ENCODE measurements at places on chromosomes 5 and 9. TPM values are rescaled to one million over a fixed set of nuclear protein-coding genes. Genes with fewer than 3 reads are reported as not detected.

The FOXD4L4 gene
- total RNA-seq: 0.52 TPM

The TRIM36 gene
- total RNA-seq: 12.6 TPM

The FOXD4L6 gene
- total RNA-seq: 0.54 TPM

DNA sequence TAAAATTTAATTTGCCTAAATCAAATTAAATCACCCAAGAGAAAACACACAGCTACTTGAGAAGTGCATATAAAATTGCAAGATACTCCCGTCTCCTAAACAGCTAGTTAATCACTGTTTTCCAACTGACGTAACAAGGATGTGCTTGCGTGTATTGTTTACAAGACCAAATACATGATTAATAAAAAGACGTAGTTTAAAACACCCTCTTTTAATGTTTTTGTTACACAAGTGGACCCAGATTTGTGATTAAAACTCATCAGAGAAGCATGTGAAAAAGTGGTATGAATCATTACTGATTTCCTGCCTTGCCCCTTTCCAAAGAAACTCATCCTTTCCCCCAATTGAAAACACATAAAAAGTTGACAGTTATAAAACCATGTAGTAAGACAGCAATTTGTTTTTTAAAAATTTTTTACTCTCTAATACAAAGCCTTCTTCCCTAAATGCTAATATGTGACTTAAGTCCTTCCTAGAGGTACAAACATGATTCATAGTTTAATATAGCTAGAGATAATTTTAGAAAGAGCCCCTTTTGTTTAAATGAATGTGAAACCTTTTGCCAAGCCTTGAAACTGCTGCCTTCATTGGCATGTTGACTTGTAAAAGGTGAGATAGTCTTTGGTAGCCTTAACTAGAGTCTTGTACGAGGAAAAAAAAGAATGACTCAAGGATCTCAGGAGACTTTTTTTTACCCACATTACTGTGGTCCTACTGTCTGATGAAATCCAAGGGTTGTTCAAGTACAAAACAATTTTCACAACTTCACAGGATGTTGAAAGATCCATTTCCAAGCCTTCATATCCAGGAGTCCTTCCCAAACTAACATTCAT is 61.4 kb upstream of the FST start:
- no peaks in the 10 kb centered on the region for H3K4me1 ChIP-seq
- no peak overlapping the region for H3K4me3 ChIP-seq
- no peak for DNase-seq
- H3K27me3 ChIP-seq: no peaks in the 10 kb centered on the region
- H3K27ac ChIP-seq: no peak overlapping the region

- no peaks in the 10 kb centered on the region for H3K36me3 ChIP-seq
- H3K27me3 ChIP-seq: peaks cover 5% of the 10 kb centered on the region
- no peak overlapping the region for H3K27ac ChIP-seq
- DNase-seq: no peak
- H3K4me3 ChIP-seq: no peak overlapping the region
Measured at GRCh38 chr9:1875251-1875851, 139.8 kb upstream of the SMARCA2 start.

- no peak overlapping the region for H3K4me3 ChIP-seq
- H3K27ac ChIP-seq: no peak overlapping the region
- no peaks in the 10 kb centered on the region for H3K36me3 ChIP-seq
- DNase-seq: no peak
- no peaks in the 10 kb centered on the region for H3K4me1 ChIP-seq
Measured at GRCh38 chr5:112329419-112330090, 89.5 kb downstream of the EPB41L4A start.

GRCh38 chr5:122377026-122377425 is 65.0 kb downstream of the SNCAIP start:
- H3K27me3 ChIP-seq: no peaks in the 10 kb centered on the region
- no peak overlapping the region for H3K4me3 ChIP-seq
- no peaks in the 10 kb centered on the region for H3K36me3 ChIP-seq
- no peak for DNase-seq
- H3K27ac ChIP-seq: no peak overlapping the region

Measured in HCT116 (cell line).